DMS53 (cell line): ENCODE measurements at places on chromosomes 4 and X.

DNA sequence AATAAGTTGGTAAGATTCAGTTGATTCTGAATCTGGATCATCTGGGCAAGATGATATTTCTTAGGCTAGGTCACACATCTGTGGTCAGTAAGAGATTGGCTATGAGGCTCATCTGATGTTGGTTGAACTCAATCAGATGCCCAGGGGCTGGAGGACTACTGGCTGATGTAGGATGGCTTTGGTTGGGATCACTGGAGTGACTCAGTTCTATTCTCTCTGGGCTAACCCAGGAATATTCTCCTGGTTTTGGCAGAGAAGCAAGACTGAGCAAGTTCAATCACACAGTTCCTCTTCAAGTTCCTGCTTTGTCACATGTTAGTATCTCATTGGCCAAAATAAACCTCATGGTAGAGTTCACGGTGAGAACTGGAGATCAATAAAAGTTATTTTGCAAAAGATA is 902.3 kb upstream of the SLIT2 start:
- no peak for DNase-seq

DNA sequence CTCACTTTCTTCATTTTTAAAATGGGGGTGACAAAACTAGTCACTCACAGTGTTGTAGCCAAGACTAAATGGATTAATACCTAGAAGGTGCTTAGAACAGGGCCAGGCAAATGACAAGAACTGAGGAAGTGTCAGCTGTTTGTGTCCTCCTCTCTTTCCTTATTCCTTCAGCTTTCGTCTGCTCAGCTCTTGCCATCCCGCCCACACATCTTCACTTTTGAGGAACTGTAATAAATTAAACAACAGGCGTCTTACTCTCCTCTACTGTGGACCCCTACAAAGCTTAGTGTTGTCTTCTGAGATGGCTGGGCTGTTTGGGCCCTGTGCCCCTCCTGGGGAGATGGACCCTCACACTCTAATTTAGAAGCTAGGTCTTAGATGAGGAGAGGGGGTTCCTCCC is 2.7 kb downstream of the HPSE start:
- no peak for DNase-seq

- no peak for DNase-seq
These were observed 19.8 kb upstream of the PLCXD1 start for GRCh38 chrX:261167-261918.

DNA sequence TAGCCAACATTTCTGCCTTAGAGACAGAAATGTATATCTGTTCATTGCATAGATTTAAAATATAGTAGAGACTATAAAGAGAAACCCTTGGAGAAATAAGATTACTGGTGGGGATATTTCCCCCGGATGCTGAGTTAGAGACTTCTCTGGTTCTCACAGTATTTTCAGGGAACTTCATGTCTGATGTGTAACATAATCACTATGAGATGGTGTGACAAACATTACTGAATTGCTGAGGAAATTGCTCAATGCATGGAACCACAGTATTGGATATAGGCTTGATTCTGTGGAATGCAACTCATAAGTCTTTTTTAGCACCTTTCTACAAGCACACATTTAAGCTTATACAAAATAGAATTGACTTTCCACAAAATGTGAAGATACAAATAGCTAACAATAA is 152.7 kb downstream of the SOWAHB start:
- no peak for DNase-seq

DNA sequence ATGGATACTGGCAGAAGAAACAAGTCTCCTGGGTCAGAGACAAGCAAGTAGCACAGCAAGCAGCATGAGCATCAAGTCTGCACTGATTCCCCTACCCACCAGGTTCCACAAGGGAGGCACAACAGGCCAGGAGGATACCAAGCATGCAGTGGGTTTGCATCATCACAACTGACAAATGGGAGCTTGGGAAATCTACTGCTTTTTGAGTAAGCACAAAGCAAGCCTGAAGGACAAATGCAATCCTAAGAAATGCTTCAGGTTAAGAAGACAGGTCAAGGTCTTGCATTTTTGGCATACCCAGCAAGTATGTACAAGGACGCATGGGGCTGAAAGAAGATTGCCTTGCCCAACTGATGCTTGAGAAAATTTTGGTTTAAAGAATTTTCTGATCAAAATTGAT is 279.6 kb downstream of the PDGFC start:
- no peak for DNase-seq

DNA sequence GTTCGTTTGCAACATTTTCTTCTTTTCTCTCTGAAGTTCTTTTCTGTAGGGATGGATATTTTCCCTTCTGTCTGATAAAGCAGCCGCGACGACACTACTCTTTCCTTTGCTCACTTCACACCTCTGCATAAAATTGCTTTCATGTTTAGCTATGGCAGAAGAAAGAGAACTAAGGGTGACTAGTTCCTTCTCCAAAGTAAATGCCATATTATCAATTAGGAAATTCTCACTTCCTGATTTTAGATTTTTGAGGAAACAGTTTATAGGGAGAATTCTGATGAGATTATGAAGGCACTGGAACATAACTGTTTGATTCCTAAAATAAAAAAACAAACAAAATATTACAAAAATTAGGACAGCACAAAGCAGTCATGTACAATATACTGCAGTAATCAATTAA is 29.2 kb downstream of the FANCB start:
- DNase-seq, result no peak

DNA sequence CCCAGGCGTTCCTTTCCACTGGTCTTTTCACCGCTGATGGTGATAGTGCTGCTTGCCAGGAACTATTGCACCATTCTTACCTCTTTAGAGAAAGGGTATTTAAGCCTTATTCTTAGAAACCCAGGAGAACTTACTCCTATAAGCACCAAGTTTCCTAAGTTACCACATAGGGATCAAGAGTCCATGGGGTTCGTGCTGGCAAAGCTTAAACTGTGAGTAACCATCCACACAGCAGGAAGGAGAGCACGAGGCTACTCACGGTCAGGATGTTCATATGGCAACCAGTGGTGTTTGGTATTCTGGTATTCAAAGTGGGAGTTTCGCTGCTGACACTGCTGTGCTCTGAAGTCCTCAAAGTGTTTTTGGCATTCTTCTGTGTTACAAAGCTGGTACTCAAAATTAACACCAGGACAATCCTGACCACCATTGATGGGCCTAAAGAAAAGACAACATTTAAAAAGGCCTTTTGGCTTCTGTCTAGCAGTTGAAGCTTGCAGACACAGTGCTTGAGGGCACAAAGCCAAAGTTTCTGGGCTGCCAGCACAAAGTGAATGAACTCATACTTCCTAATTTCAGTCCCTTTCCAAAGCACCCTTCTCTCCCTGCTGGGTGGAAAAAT is 256.9 kb downstream of the ADAMTS3 start:
- no peak for DNase-seq

DNA sequence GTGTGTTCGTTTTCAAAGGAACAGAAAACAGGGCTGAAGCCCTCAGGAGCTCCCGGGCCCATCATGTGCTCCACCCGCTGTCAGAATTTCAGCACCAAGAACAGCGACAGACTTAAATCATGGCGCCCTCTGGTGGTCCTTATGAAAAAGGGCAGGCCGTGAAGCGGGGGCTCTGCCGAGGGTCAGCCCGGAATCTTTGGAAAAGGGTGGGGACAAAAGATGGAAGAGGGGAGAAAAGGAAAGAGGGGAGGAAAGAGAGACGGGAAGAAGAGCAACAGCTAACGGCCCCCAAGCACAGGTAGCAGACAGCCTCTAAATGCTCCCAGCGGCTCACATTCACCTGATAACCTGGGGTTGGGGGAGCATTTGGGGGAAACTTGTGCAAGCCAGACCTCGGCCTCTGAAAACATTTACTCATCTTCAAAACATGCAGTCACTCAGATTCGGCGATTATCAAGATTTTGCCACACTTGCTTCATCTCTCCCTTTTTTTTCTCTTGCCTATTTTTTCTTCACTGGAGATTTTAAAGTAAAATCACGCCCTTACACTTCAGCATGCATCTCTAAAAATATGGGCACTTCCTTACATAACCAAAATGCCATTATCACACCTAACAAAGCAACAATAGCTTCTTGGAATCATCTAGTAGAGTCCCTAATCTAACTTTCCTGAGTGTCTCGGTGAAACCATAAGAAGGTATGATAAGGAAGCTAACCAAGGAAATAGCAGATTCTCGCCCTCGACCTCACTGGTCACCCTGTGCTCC is 28.1 kb upstream of the MAN2B2 start:
- peak; percentile 90 for DNase-seq

DNA sequence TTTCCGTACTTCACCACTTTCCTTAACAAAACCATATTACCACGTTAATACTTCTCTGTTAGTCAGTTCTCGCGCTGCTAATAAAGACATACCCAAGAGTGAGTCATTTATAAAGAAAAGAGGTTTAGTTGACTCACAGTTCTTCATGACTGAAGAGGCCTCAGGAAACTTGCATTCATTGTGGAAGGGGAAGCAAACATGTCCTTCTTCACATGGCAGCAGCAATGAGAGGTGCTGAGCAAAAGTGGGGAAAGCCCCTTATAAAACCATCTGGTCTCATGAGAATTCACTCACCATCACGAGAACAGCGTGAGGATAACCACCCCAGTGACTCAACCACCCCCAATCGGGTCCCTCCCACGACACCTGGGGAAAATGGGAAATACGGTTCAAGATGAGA is 289.8 kb upstream of the CLNK start:
- peak; percentile 16 for DNase-seq

GRCh38 chr4:81722290-81722851 is 250.7 kb upstream of the RASGEF1B start:
- DNase-seq, result peak; percentile 37

DNA sequence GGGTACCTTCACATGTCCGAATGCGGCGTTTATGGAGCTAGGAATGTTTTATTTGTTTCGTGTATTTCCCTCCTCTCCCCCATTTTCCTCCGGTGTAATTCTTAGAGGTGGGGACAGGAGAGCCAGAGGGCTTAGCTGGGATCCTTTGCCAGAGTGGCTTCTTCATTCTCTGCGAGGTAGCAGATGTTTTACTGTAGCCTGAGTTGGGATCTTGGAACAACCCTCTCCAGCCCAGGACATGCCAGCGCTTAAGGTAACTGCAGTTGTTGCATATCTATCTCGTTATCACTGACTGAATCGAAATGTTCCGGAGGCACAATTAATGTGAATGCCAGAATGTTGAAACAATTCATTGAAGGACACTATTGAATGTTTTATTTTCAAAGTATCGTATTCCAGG is 59.0 kb upstream of the DYNLT3 start:
- DNase-seq, result no peak

- peak; percentile 66 for DNase-seq
These were observed 47.8 kb downstream of the APLN start for GRCh38 chrX:129606918-129607317.

GRCh38 chr4:156686120-156686519 is 285.5 kb downstream of the PDGFC start:
- DNase-seq, result no peak

- no peak for DNase-seq
These were observed 52.3 kb upstream of the PDLIM3 start for GRCh38 chr4:185587427-185588161.

GRCh38 chr4:14646831-14647230 is 355.4 kb upstream of the CPEB2 start:
- peak; percentile 48 for DNase-seq

DNA sequence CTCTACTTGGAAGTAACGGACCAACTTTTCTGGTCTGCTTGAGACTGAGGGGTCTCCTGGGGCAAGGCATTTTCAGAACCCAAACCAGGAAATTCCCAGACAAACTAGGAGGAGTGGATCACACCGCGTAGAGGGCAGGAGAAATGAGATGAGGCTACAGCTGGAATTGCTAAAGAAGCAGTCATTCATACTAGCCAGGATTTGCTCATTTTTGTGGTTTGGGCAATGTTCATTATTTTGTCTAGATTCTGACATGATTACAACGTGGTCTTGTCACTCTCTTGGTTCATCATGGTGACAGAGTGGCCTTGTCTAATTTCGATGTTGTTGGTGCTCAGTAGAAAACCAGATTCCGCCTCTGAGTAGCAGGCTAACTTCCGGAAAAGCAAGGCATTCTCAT is 63.2 kb downstream of the BANK1 start:
- no peak for DNase-seq

- peak; percentile 75 for DNase-seq
These were observed 139.9 kb upstream of the USP9X start for GRCh38 chrX:40945361-40945713.

- peak; percentile 77 for DNase-seq
These were observed 14.7 kb upstream of the GRIA3 start for GRCh38 chrX:123169247-123169901.

- DNase-seq, result no peak
These were observed 180.4 kb upstream of the MID1 start for GRCh38 chrX:10800796-10801195.

DNA sequence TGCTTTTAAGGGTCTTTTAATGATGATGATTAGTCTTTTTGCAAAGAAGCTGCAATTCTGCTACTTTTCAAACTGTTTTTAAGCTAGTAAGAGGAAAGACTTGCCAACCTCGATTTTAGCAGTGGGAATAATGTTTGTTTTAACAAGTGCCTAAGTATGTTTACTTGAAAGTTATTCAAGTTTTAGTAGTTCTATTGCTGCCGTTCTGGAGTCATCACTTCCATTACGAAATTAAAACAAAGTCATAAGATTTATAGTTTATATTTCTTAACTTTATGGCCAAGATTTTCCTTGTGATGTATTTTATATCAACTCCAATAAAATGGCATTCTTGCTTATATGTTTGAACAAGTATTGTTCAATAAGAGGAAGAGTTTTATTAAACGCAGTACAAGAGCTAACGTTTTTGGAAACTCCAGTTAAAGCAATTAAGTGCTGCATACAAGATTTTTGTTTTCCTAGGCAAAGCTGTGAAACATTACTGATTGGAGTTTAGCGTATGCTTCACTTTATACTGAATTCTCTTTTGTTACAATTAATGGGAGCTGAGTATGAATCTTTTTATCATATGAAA is 211.3 kb downstream of the TENM3 start:
- no peak for DNase-seq

- DNase-seq, result no peak
These were observed 42.1 kb downstream of the RBPJ start for GRCh38 chr4:26362745-26363439.

GRCh38 chrX:13373431-13374187 is 53.8 kb upstream of the ATXN3L start:
- no peak for DNase-seq

GRCh38 chr4:38781854-38782261 is 932 bp downstream of the TLR10 start:
- no peak for DNase-seq

GRCh38 chr4:40628888-40629287 is 776 bp downstream of the RBM47 start:
- DNase-seq, result peak; percentile 43

GRCh38 chr4:127141856-127142255 is 490.9 kb upstream of the INTU start:
- DNase-seq, result no peak

- no peak for DNase-seq
These were observed 3.7 kb downstream of the KLB start for GRCh38 chr4:39410415-39410814.

GRCh38 chr4:173333658-173334084 is 487 bp downstream of the HMGB2 start:
- peak; percentile 67 for DNase-seq

DNA sequence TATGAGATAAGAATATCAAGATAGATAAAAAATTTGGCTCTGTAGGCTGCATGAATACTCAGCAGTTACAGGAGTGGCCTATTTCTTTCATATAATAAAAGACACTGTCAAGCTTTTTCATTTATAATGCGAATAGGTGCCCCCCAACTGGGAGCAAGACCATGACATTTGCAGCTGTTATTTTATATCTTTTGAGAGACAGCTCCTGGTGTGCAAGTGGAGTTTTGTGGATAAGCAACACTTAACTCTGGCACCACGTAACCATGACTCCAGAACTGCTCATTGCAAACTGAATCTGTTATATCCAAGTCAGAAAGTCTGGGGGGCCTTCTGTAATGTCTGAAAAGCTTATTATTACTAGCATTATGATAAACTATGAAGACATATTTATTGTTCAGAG is 1372.4 kb downstream of the C4orf33 start:
- DNase-seq, result no peak
